ENCODE measurements at places on chromosomes 11 and 22.
A peak's percentile ranks its signal among the peaks of the same experiment; 100 is the strongest.

DNA sequence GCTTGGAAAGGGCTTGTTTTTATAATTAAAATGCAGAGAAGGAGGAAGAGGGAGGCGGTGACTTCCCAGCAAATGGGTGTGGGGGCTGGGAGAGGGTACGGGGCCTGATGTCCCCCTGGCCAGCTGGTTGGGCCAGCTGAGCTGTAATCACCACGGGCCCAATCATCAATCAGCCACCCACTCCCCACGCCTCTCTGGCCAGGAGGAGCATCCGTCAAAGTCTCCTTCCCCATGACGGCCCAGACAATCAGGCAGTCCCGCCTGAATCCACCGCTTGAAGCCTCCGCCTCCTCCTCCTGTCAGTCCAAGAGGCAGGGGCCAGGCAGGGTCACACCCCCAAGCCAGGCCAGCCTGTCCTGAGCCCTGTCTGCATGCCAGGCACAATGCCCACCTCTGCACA is 13.3 kb upstream of the CABP7 start:
- DNase-seq = no peak

GRCh38 chr11:1920128-1920908 is 815 bp downstream of the TNNT3 start:
- no peak for DNase-seq

DNA sequence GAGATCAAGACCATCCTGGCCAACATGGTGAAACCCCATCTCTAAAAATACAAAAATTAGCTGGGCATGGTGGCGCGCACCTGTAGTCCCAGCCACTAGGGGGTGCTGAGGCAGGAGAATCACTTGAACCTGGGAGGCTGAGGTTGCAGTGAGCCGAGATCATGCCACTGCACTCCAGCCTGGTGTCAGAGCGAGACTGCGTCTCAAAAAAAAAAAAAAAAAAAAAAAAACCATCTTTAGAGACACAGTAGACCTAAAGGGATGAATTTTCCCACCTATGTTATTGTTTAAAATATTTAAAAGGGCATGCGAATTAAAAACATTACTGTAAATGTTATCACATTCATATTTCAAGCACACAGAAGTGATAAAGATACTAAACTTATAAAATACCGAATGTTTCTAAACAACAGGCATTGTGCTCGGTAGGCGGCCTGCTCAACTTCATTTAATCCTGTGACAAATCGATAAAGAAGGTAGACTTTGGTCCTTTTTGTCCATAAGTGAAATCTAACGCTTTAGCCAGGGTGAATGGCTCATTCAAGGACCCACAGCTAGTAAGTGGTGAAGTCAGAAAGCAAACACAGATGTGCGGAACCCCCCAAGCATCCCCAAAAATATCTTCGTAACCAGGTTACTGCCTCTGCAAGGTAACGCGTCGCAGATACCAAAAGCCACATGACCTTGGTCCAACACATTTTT is 16.1 kb downstream of the NCAPD3 start:
- peak; percentile 40 for DNase-seq

DNA sequence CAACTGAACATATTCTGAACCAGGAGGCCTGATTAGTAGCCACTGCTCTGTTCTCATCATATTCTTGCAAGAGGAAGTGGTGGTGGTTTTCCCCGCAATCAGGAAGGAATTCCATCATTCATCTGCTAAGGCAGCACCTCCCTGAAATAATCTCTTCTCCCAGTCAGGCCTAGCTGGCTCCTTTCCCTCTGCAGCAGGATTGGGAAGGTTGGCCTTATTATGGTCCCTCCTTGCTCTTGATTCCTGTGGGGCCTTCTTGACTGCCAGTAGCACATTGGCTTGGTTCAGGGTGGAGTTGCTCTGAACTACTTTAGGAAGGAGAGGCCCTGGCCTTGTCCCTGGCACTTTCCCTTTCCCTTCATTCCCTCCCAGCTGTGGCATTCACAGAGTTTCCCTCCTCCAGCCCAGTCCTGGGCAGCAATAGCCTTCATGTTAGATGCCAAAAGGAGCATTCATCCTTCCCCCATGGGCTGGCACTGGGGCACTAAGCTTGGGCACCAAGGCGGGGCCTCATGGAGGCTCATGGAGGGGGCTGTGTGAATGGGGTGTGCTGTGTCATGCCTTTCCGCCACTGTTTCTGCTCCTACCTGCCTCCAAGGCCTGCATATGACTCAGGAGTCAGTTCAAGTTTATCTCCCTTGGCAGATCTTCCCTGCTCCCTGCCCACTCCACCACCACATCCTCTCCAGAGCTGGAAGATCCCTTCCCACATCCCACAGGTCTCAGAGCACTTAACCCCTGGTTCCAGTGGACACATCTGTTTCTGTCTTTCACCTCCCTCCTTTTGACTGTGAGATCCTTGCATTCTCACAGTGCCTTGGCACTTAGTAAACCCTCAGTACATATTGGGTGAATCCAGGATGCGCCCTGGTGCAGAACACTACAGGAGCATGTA is 27.6 kb upstream of the CD44 start:
- peak; percentile 94 for DNase-seq

DNA sequence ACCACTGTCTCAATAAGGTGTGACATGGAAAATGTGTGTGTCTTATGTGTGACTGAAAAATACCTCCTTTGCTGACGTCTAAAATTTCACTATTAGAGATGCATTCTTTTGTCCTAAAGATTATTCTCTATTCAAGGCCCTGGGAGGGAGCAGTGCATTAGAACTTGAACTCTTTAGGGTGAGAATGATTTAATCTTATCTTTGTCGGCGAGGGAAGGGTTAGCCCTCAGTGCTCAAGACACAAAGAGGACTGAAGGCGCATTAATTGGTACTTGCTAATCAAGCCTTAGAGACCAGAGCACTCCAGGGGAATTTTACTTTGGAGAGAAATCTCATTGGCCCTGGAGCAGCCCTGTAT is 29.8 kb upstream of the PLET1 start:
- peak; percentile 9 for DNase-seq

DNA sequence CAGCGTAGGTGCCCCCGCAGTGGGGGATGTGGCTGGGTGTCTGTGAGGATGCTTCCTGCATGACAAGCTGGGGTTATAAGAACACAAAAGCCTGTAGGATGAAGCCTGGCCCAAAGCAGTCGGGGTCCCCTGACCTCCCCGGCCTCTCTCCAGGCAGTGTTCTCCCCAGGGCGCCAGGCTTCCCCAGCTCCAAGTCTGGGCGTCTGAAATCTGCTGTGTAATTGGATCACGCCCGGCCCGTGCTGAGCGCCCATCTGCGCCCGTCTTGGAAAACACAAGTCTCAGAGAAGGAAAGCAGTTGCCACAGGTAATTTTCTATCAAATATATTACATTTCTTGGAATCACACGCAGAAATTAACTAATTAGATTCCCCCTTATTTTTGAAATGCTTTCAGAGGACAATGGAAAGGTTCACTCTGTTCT is 233.3 kb downstream of the CTTN start:
- DNase-seq = no peak

GRCh38 chr22:38335077-38335476 is 17.8 kb upstream of the CSNK1E start:
- peak; percentile 73 for DNase-seq

GRCh38 chr11:69533296-69534165 is 52.1 kb downstream of the LINC01488 start:
- no peak for DNase-seq

GRCh38 chr11:118151431-118151830 is 1.2 kb downstream of the SCN4B start:
- DNase-seq = no peak

DNA sequence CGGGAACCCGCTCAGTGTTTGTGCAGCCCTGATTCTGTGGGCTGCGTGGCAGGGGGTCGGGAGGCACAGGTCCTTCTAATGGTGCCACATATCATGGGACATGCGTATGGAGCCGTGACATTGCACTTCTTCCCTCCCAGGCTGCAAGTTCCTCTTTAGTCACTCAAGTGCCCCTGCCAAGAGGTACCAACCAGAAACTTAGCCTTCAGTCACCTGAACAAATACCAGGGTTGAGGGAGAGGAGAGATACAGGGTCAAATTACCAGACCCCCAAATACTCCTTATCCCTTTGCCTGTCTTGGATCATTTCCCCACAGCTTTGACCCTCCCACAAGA is 209.1 kb downstream of the BUD13 start:
- no peak for DNase-seq

- peak; percentile 97 for DNase-seq
Observed at GRCh38 chr22:37199103-37199759, 11.2 kb upstream of the C1QTNF6 start.

DNA sequence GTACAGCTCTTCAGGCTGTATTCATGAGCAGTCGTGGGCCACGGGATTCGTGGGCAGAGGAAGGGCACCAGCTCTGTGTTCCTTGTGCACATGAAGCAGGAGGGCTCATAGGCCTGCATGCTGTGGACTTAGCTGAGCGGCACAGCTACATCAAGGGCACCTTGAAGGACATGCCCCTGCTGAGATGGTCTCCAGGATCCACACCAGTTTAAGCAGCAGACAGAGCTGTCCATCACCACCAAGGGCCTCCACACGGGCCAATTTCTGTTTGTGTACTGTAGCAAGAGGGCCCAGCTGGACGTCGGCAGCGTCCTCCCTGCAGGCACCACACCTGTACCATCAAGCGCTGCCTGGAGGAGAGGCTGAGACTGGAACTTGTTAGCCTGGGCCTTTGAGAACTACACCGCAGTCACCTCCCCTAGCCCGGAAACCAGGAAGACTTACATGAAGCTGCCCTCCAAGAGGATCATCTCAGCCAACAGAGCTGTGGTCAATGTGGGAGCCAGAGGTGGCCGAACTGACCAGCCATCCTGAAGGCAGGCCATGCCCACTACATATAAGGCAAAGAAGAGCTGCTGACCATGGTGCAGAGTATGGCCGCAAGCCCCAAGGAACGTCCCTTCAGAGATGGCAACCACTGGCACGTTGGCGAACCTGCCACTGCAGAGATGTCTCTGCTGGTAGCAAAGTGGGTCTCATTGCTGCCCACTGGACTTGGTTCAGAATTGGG is 32.7 kb upstream of the GNB1L start:
- DNase-seq = no peak

- no peak for DNase-seq
Observed at GRCh38 chr11:129530154-129530895, 154.7 kb downstream of the BARX2 start.

GRCh38 chr11:94926271-94926625 is 47.1 kb downstream of the CWC15 start:
- DNase-seq = no peak

GRCh38 chr11:110883256-110883655 is 171.0 kb upstream of the ARHGAP20 start:
- no peak for DNase-seq

- DNase-seq = peak; percentile 2
Observed at GRCh38 chr11:29957431-29957830, 59.4 kb downstream of the KCNA4 start.

All from epithelial cell of esophagus (primary cell).